ENCODE measurements at places on chromosomes 1 and 21. TPM values are rescaled to one million over a fixed set of nuclear protein-coding genes. Genes with fewer than 3 reads are reported as not detected.

Gene LIN28A
- not detected for polyA plus RNA-seq

GRCh38 chr1:151838222-151839081 is 1.2 kb downstream of the C2CD4D start:
- DNase-seq, result no peak

Gene ABCA4
- 0.19 TPM for polyA plus RNA-seq

DNA sequence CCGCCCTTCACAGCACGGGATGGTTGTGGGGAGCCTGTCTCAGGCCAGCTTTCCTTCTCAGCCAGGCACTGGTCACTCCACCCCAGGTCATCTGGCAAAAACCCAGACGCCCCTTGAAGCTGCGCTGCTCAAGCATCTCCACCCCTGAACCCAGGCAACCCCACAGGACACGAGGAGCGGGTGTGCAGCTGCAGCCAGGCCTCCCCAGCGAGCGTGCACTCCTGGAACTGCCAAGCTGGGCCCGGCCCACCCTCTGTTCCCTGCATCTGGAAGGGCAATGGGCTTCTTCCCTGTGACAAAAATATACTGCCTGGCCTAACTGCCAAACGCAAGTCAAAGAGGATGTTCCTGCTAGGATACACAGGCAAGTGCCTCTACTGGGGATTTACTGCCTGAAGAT is 39.7 kb downstream of the SLC66A1 start:
- DNase-seq, result peak; percentile 71

DNA sequence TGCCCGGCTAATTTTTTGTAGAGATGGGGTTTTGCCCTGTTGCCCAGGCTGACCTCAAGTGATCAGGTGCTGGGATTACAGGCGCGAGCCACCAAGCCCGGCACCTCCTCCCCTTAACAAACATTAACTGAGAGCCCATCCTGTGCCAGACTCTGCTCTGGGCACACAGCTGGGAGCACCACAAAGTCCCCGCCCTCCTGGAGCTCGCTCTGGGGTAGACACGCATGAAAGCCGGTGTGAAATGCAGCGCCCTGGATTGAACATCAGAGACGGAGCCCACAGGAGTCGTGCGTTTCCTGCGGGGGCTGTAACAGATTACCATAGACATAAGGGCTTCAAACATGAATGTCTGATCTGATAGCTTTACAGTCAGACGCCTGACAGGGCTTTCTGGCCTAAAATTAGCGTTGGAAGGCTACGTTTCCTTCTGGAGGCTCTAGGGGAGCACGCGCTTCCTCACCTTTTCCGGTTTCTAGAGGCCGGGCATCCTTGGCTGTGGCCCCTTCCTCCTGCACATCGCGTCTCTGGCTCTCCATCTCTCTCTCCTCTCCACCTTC is 14.3 kb downstream of the SLC27A3 start:
- DNase-seq, result peak; percentile 55

- no peak for DNase-seq
These were observed 14.8 kb downstream of the LYST start for GRCh38 chr1:235851939-235852338.

DNA sequence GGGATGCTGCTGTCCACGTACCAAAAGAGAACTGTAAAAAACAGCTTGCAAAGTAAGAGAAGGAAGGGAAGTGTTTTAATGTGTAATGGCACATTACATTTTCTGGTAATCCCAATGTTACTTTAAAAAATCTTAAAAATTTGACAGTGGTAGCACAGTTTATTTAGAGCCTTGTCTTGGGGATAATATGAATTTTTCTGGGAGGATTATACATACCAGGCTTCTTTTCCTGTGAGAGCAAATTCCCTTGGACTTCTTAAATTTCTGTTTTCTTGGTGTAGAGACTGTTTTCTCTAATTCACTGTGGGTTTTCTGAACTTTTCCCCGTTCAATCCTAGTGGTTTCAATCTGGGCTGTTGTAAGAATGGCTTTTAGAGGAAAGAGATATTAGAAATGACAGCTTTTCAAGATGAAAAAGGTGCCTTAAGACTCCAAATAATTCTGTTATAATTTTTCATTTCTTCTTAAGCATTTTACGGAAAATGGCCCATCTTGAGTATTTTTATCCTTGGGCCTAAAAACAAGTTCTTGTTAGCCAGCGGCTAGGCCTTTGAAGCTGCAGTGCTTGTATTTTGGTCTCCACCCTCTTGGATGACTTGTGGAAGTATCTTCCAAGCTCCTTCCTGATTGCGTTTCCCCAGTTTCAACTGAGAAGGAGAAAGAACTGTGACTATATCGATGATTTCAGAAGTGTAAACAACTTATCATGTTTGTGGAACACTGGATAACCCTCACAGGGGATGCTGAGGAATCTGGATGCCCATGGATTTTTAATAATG is 70.0 kb downstream of the LEPR start:
- DNase-seq, result peak; percentile 78

- DNase-seq, result no peak
These were observed 39.6 kb upstream of the RXRG start for GRCh38 chr1:165484532-165484931.

DNA sequence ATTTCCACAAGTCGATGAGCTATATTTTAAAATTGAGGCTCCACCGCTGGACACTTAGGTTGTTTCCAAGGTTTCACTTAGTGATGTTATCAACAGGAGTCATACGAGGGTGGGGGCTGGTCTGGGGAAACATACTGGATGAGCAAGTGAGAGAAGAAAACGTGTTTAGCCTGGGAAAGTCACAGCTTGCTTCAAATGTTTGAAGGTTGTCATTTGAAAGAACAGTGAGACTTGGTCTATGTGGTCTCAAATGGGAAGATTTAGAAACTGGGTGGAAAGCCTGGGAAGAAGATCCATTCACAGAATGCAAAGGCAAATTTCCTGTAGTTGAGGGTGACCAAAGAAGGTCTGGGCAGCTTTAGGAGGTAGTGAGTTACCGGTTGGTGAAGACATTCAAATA is 9.9 kb upstream of the DYRK1A start:
- DNase-seq, result no peak

DNA sequence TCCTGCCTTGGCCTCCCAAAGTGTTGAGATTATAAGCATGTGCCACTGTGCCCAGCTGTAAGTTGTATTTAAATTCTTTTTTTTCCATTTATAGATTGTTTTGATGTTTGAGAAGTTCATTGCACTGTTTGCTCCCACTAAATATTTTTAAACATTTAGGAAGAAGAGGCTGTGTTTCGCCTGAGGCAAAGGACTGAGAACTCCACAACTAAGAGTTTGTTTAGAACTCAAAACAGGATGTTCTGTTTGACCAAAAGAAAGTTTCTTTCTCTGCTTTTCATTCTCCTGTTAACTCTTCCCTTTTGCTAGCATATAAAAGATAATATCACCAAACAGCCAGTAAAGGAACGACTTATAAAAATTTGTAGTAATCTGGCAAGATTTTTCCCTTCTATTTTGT is 87.0 kb downstream of the RUNX1 start:
- DNase-seq, result no peak

DNA sequence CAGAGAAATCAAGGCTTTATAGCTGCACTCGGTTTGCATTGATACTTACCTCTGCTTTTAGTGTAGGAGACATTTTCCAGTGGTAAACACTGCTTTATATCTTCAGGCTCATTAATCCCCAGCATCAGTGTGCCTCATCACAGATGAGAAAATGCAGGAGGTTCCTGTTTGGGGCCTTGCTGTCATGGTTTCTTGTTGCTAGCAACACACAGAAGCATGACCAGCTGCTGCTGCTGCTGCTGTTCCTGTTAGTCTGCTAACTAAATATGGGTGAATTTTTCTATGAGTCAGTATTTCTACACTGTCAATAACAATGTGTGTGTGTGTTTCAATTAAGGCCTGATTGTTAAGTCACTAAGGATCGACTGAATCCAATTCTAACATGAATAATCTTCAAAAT is 85.8 kb upstream of the RGS1 start:
- DNase-seq, result peak; percentile 97

- no peak for DNase-seq
These were observed 8.3 kb downstream of the TRIM45 start for GRCh38 chr1:117113199-117113598.

- no peak for DNase-seq
These were observed 28.4 kb downstream of the SLC19A1 start for GRCh38 chr21:45513741-45514310.

DNA sequence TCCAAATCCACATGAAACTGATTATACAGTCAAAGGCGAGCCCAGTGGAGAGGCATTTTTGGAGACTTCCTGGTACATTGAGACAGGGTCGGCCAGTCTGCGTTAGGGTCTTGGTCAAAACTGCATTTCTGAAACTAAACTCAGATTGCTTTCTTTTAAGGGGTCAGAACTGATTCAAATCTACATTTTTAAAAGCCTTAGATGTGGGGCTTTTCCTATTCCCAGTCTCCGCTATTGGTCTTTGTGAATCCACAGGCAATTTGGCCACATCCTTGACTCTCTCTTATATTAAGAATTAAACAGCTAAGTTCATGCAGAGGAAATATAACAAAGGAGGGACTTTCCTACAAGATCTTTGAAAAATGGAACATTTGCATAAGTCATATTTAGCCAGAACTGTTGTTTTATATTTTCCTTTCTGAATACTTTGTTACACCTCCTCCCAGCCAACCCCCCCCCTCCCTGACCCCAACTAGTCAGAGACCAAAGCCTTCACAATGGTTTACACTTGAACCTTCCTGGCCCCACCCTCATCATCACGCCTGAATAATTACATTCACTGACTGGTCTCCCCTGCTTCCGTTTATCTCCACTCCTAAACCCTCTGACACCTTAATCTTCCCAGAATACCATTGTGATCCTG is 30.9 kb downstream of the SELL start:
- no peak for DNase-seq

- DNase-seq, result no peak
These were observed 13.4 kb downstream of the EYA3 start for GRCh38 chr1:28074892-28075511.
